ENCODE measurements at places on chromosomes 1 and 21.

DNA sequence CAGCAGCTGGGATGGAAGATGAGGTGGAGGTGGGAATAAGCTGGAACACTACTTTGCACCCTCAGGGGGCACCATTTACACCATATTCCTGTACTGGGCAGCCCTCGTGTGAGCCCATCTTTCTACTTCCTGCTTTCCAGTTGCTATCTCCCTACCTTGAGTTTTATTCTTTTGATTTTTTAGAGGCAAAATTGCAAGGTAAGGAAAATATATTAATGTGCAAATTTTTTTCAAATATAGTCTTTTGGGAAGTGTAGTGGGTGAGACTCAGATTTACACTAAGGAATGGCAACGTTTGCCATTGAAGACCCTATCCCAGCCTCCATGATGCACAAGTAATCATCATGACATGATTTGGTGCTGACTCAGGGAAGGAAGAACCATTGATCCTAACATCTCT lies 31.1 kb upstream of the DUSP23 start:
- no peak for DNase-seq

DNA sequence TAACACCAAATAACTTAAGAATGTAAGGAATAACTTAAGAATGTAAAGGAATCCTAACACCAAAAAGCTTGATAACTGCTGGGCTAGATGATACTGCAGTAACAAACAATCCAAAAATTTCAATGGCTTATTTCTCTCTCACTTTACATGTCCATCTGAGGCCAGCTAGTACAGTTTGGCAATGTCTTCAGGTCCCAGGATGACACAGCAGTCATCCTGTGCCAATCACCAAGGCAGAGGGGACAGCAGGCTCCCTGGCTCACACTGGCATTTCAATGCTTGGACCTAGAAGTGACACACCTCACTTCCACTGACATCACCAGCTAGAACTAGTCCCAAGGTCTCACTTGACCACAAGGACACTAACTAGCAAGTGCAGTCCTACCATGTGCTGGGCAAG lies 15.3 kb downstream of the DNAJC11 start:
- DNase-seq = no peak

DNA sequence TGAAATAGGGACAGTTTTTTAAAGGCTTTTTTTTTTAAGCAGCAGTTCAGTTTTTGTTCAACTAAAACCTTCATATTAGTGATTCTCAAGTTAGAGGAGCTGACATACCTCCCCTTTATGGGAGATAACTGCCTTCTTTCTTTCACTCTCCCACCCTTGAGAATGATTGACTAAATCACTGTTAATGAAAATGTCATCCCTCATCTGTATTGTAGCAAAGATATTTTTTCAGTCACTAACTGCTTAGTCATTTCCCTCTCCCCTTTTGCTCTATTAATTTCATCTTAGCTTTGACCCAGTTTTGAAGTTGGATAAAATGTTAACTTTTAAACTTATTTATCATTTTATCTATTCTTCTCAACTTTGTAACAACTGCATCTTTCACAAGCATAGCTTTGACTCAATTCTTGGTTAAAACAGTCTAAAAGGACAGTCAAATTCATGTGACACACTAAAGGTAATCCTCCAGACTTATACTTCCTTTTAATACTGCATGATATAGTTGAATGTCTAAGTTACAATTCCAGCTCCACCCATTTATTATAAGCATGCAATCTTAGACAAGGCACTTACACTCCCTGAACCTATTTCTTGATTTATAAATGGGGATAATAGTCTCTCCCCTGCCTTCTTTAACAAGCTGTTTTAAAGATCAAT lies 17.1 kb downstream of the CAPZA1 start:
- DNase-seq = no peak

- DNase-seq = no peak
These were observed 904 bp downstream of the KLF17 start for GRCh38 chr1:44119525-44119924.

DNA sequence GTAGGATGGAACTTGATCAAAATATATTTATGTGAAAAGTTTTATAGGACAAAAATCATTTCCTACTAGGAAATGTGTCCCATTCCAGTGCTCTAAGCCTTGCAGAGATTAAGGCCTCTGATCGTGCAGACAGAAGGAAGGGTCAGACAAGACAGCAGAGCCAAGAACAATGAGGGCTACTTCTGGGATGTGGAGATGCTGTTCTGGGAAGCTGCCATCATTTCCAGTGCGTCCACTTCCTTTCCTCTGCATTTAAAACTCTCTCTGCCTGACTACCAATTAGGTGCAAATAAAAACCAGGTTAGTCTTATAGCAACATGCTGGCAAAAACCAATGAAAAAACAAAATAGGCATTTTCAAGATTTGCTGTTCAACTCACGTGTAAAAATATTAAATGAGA lies 36.1 kb downstream of the BEND5 start:
- no peak for DNase-seq

GRCh38 chr21:42238185-42238934 lies 19.4 kb downstream of the ABCG1 start:
- no peak for DNase-seq

GRCh38 chr1:164564378-164564777 lies 5.4 kb downstream of the PBX1 start:
- DNase-seq = no peak

DNA sequence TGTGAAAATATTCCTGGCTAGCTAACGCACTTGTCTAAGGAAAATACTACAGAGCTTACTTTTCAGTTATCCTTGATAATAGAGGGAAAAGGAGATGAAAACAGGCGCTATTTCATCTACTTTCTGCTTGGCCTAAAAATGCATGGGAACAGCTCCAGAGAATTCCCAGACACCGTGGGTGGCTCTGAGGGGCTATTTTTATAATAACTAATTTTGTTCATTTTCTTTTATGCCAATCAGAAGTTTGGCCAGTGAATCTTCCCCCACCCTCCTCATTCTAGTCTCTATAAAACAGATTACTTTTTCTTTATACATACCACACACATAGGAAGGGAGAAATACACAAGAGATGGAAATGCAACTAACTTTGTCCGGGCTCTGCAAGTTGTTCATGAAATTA lies 322.9 kb downstream of the SETD4 start:
- no peak for DNase-seq

- DNase-seq = no peak
These were observed 42.8 kb downstream of the SHCBP1L start for GRCh38 chr1:182910143-182910542.

GRCh38 chr1:182303778-182304177 lies 87.8 kb downstream of the GLUL start:
- no peak for DNase-seq

DNA sequence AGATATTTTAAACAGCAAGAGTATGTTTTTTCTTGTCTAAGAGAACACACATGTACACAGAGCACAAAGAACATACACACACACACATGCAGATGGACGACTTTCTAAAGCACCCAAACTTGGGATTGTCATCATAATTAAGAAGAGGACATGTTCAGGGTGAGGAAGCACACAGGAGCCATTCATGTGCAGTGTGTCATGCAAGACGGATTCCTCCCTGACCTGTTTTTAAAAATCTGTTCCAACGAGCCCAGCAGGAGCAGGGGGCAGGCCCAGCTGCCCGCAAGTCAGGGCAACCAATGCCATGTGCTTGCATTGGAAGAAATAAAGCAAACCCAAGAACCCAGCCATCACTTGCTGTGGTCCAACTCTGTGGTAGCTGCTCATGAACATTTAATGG lies 167.3 kb upstream of the ZNF644 start:
- DNase-seq = no peak

- no peak for DNase-seq
These were observed 85.9 kb downstream of the MRPL37 start for GRCh38 chr1:54285815-54286345.

DNA sequence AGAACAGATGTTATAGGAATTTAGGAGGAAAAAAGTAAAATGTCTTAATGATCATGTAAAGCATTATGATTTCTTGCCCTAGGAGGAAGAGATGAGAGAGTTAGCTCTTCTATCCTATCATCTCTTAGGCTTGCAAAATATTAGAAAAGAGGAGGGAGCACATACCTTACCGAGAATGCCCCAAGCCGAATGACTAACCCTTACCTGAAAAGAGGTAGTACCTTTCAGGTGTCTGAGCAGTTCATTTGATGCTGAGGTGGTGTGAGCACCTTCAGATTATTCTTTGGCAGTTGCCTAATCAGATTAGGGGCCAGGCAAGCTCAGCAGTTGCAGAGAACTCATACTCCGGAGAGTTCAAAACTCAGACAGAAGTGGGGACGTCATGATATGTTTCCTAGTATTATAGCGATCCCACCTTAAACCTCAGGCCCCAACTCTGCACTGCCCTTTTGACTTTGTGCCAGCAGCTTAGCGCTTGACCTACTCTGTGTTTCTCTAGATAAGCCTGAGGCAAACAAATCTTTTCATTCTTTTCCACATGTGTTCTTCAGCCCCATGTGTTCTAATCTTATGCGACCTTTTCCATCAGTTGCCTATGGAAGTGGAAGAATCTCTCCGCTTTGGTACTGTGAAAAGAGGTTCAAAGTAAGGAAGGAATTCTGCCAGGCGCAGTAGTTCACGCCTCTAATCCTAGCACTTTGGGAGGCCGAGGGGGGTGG lies 52.5 kb downstream of the ATP2B4 start:
- no peak for DNase-seq

GRCh38 chr1:65238010-65238409 lies 71.3 kb upstream of the DNAJC6 start:
- DNase-seq = no peak

GRCh38 chr21:32565856-32566465 lies 19.4 kb downstream of the TCP10L start:
- DNase-seq = no peak

DNA sequence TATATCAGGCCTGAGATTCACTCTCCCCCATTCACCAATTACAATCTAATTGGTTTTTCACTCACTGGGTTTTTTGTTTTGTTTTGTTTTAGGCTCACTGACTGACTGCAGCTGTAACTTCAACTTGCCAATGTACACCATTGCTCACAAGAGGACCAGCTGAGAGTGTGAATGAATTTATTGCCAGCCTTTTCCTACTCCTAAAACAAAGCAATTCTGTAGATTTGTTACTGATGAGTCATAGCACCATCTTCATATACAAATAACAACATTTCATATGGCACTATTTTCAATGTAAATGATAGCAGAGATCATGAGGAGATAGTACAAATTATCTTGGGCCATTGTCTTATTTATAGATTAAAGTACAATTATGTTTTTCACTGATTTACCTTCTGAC lies 76.0 kb upstream of the DPYD start:
- no peak for DNase-seq

All from stimulated activated CD8-positive, alpha-beta memory T cell treated with anti-CD3 and anti-CD28 coated beads, Interleukin-4, amount 100 ng/mL, for 4 hours (primary cell).